ENCODE measurements at places on chromosomes 6 and 20.

DNA sequence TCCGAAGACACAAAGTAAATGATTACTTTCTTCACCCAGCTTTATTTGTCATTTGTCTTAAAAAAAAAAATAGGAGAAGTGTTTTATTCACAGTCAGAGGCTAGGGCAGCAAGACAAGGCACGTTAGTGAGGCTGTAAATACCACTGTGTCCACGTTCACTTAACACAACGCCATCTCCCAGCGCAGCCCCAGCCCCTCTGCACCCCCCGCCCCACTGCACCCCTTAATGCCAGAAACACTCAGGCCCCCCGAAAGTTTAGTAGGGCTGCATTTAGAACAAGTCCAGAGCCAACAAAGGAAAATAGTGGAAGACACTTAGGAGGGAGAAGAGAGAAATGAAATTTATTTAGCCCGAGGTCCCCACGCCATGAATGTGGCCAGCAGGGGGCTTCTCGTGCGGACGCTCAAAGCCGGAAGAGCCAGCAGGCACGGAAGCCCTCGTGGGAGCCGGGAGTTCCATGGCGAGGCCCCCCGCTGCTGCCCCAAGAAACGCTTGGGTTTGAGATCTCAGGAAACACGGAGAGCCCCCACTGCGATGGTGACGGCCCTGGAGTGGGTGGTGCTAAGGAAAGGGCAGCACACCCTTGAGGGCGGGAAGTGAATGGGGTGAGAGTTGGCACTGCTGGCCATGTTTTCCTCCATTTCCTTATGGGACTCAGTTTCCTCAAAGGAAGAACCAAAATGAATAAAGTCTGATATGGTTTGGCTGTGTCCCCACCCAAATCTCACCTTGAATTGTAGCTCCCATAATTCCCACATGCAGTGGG is 50.2 kb downstream of the IYD start:
- DNase-seq: no peak

- no peak for DNase-seq
Measured at GRCh38 chr20:17171746-17172280, 55.0 kb upstream of the PCSK2 start.

- DNase-seq: no peak
Measured at GRCh38 chr6:92024110-92024509, 1395.2 kb downstream of the EPHA7 start.

DNA sequence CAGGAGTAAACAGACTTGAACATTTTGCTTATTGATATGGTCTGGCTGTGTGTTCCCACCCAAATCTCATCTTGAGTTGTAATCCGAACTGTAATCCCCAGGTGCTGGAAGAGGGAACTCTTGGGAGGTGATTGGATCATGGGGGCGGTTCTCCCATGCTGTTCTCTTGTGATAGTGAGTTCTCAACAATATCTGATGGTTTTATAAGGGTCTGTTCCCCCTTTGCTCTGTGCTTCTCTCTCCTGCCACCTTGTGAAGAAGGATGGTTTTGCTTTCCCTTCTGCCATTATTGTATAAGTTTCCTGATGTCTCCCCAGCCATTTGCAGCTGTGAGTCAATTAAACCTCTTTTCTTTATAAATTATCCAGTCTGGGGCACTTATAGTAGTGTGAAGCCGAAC is 40.0 kb downstream of the MYLIP start:
- DNase-seq: no peak

DNA sequence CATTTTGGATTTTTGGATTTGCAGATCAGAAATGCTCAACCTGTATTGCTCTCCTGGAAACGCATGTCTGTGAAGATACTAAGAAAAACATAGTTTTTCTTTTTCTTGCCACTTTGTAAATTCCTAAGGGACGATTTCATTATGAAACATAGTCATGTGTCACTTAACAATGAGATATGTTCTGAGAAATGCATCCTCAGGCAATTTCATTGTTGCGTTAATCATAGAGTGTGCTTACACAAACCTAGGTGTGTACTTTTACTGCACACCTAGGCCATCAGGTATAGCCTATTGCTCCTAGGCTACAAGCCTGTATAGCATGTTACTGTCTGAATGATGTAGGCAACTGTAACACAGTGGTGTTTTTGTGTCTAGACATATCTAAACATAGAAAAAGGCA is 13.4 kb upstream of the THEMIS start:
- DNase-seq: no peak

- no peak for DNase-seq
Measured at GRCh38 chr6:70508953-70509352, 57.8 kb upstream of the SDHAF4 start.

DNA sequence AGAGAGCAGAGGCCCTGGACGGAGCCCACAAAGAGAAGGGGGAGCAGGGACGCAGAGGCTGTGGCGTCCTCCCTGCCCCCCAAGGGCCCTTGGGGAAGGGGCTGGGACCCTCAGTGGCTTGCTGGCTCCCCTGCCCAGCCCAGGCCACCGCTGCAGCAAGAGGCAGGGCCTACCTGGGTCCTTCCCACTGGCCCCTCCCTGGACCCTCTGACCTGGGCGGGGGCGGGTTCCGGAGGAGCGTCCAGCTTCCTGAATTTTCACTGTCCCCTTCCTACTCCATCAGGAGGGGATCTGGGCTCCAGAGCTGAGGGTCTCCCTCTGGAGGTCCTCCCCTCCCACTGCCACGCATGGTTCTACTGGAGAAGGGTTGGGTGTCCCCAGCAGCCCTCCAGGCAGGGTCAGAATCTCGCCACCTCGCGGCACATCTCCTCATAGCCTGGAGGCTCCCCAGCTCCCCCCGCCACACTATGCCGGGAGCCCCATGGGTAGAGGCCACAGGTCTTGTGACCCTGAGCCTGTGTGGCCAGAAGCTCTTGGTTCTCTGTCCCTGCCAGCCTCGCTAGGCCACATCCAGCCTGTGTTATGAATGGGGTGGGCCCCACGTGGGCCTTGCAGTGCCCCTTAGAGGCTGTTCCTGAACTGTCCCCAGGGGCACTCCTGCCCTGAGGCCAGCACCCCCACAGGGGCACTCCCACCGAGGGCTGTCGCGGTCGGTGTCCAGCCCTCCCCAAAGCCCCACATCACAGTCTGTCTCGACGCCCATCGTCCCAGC is 1.0 kb upstream of the SOX18 start:
- no peak for DNase-seq

DNA sequence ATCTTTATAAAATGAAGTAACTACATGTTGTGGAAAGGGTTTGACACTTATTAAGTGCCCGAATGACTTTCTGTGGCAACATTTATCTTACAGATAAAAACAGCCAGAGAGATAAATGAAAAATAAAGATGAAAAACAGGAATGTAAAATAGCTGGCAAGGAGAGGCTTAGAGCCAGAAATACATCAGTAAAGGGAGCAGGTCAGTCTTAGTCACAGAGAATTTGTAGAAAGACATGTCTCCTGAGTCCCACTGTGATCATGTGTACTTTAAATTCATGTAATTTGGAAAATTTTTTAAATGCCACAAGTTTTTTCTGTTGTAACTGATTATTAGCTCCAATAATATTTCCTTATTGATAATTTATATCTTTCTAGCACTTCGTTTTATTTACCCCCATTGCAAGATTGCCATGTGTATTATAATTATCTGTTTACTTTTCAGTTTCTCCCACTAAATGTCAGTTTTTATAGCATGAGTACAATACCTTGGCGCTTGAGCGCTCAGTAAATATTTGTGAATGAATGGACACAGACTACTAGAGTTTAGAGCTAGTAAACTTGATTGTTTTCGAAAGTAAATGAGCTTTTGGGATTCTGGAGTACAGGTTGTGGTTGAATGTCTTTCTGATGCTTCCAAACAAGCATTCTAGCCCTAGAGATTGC is 15.2 kb downstream of the TAB2 start:
- DNase-seq: no peak

GRCh38 chr20:42338294-42339201 is 720.4 kb upstream of the CHD6 start:
- DNase-seq: no peak

- DNase-seq: no peak
Measured at GRCh38 chr6:137700161-137700560, 166.9 kb upstream of the TNFAIP3 start.

DNA sequence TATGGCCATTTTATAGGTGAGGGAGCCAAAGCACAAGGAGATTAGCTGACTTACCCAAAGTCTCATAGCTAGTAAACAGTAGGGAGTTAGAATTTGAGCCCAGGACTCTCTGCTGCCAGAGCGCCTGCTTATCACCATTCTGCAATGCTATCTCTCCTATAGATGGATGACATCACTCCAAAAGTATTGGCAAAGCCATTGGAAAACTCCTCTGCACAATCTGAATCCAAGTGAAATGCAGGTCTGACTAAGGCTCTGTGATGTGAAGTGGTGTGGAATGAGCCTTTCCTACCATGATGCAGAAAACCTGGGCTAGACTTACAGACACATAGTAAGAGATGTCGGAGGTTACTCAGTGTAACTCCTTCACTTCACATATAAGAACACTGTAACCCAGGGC is 106.3 kb downstream of the GRM1 start:
- DNase-seq: no peak

GRCh38 chr20:44689809-44690208 is 25.4 kb upstream of the CCN5 start:
- no peak for DNase-seq

DNA sequence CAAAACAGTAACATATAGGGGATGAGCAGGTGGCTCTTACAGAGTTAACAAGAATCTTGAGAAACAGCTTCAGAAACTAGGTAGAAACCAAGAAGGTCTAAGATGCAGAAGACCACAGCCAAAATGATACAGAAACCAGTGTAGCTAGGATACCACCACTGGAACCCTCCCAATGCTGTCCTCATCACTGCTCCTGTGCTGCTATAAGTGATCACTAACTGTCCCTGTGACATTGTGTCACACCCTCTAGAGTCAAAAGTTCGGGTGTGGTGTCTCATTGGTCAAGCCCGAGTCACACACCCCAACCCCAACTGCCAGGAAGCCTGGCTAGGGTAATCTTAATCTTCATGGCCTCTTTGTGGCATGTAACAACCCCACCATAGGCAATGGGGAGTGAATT is 153.1 kb downstream of the RCAN2 start:
- DNase-seq: no peak

DNA sequence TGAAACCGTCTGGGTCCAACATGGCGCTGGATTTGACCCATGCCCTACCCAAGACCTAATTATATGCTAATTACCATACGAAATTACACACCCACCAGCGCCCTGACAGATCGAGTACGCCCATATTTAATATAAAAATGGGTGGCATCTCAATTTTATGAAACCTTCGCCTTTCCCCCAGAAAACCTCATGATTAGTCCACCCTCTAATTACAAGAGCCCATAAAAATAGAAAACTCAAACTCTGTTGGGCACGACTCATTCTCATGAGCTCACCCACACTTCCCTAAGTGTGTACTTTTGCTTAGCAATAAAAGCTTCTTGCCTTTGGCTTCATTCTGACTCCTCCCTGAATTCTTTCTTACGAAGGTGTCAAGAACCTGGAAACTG is 136.4 kb downstream of the OR2B2 start:
- no peak for DNase-seq

- no peak for DNase-seq
Measured at GRCh38 chr6:113110211-113110610, 746.9 kb upstream of the MARCKS start.

DNA sequence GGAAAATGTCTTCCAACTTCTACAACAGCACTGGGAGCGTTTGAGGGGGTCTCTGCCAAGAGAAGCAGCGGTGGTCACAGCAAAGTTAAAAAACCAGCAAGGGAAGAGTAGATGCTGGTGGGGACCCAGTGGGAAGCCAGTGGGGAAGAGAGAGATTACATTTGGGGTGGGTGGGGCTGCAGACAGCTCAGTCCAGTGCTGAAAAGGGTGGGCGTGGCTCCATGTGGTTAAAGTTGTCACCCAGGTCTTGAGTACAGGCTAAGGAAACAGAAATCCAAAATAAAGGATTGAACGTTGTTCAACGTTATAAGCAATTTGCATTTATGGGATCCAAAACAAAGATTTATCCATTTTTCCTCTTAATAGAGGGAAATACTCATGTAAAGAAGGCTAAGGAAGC is 106.3 kb upstream of the LY86 start:
- DNase-seq: no peak

GRCh38 chr20:16222859-16223411 is 350.3 kb downstream of the KIF16B start:
- no peak for DNase-seq

Data from NK-92 treated with Interleukin-12 subunit alpha and Interleukin-12 subunit beta, amount 100 ng/mL, for 24 hours (cell line).